ENCODE measurements at places on chromosomes 11 and 22.

GRCh38 chr22:24099071-24099470 is 82.2 kb upstream of the SUSD2 start:
- DNase-seq = no peak

- no peak for DNase-seq
Observed at GRCh38 chr11:128837627-128838026, 29.5 kb downstream of the KCNJ1 start.

DNA sequence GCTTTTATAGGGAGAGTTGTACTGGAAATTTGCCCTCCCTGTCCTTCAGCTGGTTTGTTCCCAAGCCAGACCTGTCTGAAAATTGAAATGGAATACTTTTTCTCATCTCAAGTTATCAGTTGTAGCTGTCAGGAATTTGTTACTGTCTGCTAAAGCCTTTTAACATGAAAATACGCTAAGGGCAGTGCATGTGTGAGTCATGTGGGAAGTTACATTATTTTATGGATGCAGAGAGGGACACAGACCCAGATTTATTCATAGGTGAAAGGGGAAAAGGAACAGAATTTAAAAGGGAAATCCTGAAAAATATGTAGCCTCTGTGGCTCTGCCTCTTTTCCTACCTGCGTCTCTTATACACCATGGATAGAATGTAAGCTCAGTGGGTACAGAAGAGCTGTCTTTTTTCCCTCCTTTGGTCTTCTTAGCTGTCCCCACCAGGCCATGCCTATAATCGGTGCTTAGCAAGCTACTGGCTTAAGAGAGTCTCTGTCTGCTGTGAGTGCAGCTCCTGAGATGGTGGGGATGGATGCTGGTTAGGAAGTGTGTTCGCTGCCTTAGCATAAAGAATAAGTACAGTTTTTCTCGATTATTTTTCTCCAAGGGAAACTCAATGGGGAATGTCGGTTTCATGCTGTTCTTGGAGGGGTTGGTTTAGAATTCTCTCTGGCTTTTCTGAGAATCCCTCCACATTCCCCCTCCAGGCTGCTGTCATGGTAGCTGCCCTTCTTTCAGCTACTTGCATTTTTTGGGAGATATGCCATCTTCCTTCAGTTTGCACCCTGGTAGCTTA is 166.8 kb downstream of the TEAD1 start:
- peak; percentile 51 for DNase-seq

GRCh38 chr22:37517826-37518450 is 1.3 kb downstream of the CARD10 start:
- no peak for DNase-seq

GRCh38 chr22:49712195-49712791 is 115.4 kb downstream of the BRD1 start:
- peak; percentile 4 for DNase-seq

GRCh38 chr22:27139935-27140511 is 482.6 kb downstream of the MIAT start:
- DNase-seq = peak; percentile 91

- DNase-seq = no peak
Observed at GRCh38 chr11:10490032-10490397, 35.0 kb downstream of the AMPD3 start.

GRCh38 chr11:66142370-66143263 is 72.5 kb downstream of the PACS1 start:
- peak; percentile 49 for DNase-seq

GRCh38 chr11:125348141-125348651 is 147.9 kb downstream of the FEZ1 start:
- DNase-seq = no peak

DNA sequence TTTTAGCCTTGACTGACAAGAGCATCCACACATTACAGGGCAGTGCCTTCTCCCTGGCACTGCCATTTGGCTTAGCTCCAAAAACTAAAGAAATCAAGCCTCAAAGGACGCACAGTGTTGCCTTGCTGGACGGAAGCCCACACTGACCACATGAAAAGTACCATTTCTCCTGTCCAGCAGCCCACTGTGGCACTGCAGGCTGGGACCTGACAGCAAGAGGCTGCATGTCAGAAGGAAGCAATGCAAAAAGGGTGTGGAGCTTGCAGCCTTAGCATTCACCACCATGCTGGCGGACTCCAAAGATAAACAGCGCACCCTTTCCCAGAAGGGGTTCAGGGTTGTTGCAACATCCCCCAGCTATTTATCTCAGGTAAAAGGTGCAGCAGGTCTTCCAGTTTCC is 109.3 kb upstream of the BMAL1 start:
- DNase-seq = no peak

GRCh38 chr11:15101072-15101709 is 13.5 kb upstream of the INSC start:
- peak; percentile 61 for DNase-seq

DNA sequence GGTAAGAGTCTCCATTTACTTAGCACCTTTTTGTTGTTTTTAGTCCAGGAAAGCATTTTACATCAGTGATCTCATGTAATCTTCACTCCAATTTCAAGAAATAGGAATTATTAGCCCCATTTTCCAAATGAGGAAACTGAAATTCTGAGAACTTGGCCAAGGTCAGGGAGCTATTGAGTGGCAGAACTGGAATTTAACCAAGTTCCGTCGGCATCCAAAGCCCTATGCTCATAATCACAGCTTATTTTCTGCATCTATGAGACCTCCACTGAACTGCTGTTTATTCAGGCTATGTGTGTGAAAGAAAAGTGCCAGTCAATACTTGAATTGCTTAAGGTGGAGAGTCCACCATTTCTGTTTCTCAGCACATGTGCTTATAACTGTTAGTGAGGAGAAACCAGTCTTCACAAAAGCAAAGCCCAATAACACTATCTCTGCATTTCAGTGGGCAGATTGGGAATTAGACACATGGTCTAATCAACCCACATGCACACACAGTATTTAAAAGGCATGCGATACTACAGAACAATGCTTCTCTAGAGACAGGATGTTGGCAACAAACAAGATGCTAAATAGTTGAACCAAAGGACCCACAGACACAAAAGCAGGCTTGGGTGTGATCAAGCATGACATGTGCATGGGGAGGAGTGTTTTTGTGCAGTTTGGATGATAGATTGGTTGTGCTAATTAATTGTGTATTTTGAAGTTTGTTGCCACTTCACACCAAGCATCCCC is 780.6 kb downstream of the OPCML start:
- DNase-seq = no peak

DNA sequence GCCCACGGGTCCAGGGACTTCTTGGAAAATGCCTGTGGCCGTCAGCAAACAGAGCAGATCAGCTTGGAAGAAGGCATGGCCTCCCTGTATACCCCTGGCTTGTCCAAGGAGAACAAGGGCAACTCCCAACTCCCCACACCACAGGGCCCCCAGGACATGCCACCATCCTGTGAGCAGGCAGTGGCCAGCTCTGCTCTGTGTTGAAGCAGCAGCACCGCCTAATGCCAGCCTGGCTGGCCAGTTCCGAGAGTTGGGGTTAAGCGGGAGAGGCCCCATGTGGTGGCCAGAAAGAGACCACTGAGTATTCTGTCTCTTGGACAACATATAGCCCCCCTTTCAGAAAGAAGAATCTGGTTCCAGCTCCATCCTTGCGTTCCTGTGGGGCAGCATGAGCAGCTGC is 209.2 kb downstream of the CTTN start:
- DNase-seq = no peak

DNA sequence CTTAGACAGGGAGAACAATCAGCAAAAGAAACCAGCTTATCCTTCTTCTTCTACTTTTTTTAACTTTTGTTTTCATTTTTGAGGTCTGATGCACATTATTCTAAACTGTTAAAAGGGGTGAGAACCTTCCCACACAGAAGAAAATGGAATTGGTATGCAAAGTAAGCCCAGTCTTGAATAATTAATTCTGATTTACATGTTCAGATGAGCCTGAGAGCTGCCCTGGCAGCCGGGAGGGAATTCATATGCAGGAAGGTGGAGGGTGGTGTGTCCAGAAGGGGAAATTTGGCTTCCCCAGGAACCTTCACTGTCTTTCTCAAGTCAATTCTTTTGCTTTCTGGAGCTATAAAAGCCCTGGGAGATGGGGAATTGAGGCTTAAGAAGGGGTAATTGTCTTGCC is 181.0 kb downstream of the INSC start:
- DNase-seq = no peak

DNA sequence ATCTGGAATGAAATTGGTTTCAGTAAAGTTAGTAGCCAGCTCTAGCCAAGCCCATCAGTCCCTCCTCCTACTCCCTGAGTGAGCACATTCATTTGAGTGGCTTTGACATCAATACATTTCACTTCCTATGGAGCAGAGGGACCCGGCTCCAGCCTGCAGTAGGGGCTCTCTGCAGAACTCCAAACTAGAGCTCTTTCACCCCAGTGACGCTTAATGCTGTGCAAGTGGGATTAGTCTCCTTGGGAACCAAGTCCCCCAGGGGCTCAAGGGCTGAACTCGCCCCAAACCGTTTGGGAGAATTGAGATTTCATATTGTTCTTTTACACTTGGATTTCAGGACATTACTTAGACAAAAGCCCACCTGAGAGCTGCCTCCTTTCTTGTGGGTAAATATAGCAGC is 4.4 kb upstream of the FAM181B start:
- DNase-seq = no peak

- peak; percentile 88 for DNase-seq
Observed at GRCh38 chr11:10540915-10541560, at the start of gene RNF141. TSS of gene RNF141 (minus strand) at chr11:10541187. CDS start at chr11:10534158, 7,029 bp downstream.

DNA sequence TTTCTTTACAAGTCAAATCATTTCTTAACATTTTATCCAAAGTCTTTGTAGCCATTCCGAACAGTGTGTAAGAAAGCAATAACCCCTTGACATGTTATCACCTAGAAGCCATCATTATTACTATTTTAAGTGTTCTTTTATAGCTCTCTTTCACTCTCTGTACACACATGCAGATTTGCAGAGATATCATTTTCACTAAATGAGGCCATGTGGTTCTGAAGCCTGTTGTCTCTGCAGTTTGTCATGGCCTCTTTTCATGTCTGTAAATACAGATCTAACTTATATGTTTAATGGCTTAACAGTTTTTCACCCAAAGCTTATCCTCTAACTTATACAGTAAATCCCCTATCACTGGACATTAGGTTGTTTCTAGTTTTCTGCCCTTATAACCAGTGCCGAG is 166.8 kb downstream of the MYO18B start:
- DNase-seq = no peak

DNA sequence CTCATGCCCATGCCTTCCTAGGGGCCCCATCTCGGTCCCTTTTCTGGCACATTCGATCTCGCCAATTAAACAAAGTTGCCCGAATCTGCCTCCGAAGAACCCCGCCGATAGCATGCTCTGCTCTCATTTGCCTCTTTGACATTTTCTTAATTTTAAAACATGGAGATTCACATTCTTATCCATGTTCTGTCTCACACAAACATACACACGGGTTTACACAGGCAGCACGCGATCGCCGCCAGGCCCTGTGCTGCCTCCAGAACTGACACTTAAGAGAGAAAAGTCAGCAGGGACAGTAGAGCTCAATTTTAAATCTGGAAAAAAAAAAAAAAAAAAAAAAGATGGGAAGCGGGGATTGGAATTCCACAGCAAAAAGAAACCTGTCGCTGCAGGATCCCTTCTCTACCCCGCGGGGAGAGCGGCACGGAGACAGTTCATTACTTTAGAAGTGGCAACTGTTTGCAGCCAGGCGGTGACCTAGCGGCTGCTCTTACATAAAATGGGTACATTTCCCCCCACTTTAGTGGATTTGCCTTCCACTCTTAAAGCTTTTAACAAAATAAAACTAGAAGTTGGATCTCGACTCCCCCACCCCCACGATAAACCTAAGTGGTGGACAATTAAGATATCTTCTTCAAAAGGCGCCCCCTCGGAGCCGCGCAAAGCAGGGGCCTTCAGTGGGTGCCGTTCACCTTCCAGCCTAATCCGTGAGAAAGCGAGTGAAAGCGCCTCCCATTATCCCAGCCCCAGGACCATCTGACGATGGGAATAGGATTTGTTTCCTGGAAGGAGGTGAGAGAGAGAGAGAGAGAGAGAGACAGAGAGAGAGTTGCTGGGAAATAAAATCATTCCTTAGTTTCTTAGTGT is 13.7 kb downstream of the PAX6 start:
- DNase-seq = no peak

GRCh38 chr22:22168190-22168940 is 76.2 kb upstream of the VPREB1 start:
- DNase-seq = peak; percentile 55

GRCh38 chr11:116348226-116348625 is 424.6 kb downstream of the BUD13 start:
- no peak for DNase-seq

- DNase-seq = no peak
Observed at GRCh38 chr11:111538407-111539114, 2.0 kb upstream of the LAYN start.

- DNase-seq = peak; percentile 43
Observed at GRCh38 chr22:37018815-37019308, 385 bp downstream of the TST start.

DNA sequence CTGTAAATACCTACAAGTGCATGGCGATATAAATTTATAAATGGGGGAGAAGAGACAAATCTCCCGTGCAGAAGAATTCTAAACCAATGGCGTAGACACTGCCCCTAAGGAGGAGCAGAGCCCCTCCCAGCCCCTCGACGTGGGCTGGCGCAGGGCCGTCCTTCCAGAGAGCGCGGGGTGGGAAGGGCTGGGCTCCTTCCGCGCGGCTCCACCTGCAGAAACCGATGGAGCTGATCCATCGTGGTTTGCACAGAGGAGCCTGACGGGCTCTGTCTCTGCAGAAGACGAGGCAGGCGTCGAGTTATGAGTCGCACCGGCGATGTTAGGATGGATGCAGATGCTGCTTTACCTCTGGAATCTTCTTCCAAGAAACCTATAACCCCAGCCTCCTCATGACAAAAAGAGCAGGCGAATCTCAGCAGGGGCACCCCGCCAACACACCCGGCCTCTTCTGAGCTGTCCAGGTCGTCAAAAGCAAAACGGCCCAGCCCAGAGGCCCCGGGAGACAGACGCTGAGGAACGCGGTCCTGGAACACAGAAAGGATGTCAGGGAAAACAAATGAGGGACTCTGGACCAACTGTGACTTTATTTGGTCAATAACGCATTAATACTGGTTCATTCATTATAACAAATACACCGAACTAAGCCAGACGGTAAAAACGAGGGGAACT is 11.0 kb upstream of the B4GALNT4 start:
- DNase-seq = no peak

DNA sequence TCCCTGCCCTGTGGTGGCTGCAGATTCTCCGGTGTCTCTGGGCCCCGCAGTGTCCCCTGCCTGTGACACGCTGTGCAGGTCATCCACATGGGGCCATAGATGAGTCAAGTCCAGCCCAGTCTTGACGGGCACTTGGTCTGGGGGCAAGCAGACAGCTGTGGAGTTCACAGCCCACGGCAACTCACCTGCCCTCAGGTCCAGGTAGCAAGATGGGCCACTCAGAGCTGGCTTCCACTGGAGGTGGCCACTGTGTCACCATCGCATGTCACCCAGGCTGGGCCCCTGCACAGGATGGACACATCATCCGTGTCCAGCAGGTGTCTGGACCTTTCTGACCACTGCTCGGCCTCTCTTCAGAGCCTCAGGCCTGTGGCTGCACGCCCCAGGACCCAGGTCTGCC is 109.9 kb downstream of the CACNA1I start:
- no peak for DNase-seq

- DNase-seq = no peak
Observed at GRCh38 chr11:72776844-72777754, 16.7 kb downstream of the STARD10 start.

GRCh38 chr22:22598144-22598543 is 39.1 kb upstream of the PRAME start:
- DNase-seq = no peak

Measured in fibroblast of upper back skin (primary cell).